ENCODE measurements at places on chromosomes 16 and 17. TPM values are rescaled to one million over a fixed set of nuclear protein-coding genes. Genes with fewer than 3 reads are reported as not detected.
A peak's percentile ranks its signal among the peaks of the same experiment; 100 is the strongest.

DNA sequence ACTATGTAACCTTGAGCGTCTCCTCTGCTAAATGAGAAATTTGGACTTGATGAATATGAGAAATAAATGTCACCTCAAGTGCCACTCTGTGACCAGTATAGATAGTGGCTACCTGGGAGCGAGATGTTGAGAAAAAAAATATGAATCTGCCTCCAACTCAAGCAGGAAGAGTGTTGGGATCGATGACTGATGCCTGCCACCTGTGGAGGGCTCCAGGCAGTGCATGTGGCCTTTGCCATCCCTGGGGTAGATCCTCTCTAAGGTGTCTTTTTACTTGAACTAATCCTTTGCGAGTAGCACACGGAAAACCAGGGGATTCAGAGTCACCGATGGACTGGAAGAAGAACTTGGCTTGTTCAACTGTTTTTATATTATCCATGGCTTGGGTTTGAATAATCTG, 9.4 kb downstream of the CCDC182 start:
- no peak for DNase-seq

- DNase-seq = no peak
Measured at GRCh38 chr16:11047057-11047456, 102.7 kb downstream of the CLEC16A start.

GRCh38 chr17:45871718-45872117, 22.6 kb upstream of the MAPT start:
- DNase-seq = no peak

- DNase-seq = no peak
Measured at GRCh38 chr17:42431758-42432161, 8.7 kb upstream of the CAVIN1 start.

DNA sequence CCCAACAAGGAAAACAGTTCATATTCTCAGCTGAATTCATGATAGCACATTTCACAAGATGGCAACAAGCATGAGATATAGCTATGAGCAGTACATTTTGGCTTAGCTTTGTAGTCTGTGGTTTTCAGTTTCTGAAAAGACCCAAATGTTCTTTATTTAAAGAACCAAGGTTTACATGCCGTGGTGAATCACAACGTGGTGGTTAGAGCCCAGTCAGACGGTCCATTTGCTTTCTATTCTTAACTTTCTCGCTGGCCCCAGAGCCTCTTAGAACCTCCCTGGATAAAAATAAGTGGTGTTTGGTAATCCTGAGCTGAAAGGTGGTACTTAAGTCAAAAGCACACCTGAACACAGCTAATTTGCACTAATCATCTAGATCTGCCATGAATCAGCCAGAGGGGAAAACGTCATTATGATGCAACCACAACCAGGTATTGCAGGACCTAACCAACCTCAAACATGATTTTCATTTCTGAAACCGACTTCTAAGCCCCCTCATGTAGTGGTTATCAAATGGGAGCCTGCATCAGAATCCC, 18.6 kb upstream of the HAPSTR1 start:
- no peak for DNase-seq

GRCh38 chr16:49809062-49809461, 46.9 kb downstream of the ZNF423 start:
- no peak for DNase-seq

- peak; percentile 76 for DNase-seq
Measured at GRCh38 chr17:491086-492021, 138.7 kb upstream of the RPH3AL start.

Gene NOXO1
- total RNA-seq = 0.30 TPM

Gene GNG13
- total RNA-seq = not detected

Gene CLCN7
- 31.7 TPM for total RNA-seq

Gene MT4
- not detected for total RNA-seq

Gene IL21R
- 1.3 TPM for total RNA-seq

Gene WFDC1
- total RNA-seq = 0.59 TPM

Gene PHOSPHO1
- 2.2 TPM for total RNA-seq

Gene ADORA2B
- total RNA-seq = 0.59 TPM

Gene XAF1
- total RNA-seq = 12.8 TPM
